ENCODE measurements at places on chromosomes 16 and 17.

DNA sequence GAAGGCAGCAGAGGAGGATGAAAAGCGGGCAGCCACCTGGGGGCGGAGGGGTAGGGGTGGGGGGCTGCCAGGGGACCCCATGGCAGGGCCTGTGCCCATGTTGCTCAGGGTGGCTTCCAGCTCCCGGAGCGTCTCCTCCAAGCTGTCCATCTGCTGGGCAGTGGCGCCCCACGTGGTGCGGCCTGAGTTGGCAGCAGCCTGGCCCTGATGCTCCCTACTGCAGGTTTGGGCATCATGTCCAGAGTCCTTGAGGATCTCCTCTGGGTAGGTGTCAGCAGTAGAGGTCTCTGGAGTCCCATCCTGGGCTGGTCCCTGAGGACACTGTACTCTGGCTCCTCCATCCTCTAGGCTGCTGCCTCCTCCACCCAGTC is 60.9 kb downstream of the SRCIN1 start:
- no peak for DNase-seq

DNA sequence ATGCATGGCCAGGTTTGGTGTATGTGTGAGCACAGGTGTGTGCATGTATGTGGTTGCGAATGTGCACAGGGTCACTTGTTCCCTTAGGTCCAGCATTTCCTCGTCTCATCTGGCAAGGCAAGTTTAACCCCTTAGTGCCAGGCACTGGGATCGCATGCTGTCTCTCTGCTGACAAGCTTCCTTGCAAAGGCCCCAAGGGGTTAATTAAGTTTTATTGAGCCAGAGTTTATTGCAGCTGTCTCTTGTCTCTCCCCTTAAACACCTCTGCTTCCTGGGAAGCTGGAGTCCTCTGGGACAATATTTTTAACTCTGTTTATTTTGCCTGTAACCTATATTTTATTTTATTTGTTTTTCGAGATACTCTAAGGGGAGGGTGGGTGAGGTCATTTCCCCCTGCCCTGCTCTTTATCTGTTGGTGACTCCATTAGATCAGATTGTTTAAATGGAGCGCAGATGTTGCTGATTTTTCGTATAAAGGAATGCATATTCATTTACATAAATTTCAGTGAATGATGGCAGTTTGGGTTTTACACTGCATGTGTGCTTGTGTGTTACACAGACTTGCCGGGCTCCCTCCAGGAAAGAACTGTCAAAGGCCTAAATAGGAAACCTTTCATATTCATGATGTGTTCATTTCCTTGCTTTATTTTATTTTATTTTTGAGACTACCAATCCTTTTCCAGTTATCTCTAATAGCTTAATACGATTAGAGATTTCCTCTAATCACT is 99.7 kb downstream of the CBLN1 start:
- no peak for DNase-seq

GRCh38 chr17:64698725-64699124 is 36.6 kb upstream of the SMURF2 start:
- DNase-seq = no peak

DNA sequence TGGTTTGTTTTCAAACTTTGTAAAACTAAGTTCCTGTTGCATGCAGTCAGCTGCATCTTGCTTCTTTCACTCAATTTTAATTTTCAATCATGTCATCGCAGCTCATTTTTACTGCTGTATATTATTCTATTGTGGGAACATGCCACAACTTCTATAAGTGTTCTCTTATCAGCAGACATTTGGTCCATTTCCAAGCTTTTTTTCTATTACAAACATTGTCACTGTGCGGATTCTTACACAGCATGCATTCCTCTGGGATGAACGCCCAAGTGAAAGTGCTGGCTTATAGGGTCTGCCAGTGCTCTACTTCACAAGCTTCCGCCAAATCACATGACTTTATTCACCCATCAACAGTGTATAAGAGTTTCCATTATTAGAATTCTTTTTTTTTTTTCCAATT is 22.7 kb downstream of the GINS3 start:
- no peak for DNase-seq

- no peak for DNase-seq
These were observed 12.4 kb downstream of the FOXN1 start for GRCh38 chr17:28518578-28518977.

- no peak for DNase-seq
These were observed 1.7 kb downstream of the MT2A start for GRCh38 chr16:56610017-56610608.

GRCh38 chr16:53922807-53923571 is 219.0 kb downstream of the FTO start:
- DNase-seq = no peak

- DNase-seq = no peak
These were observed 14.2 kb downstream of the SPHK1 start for GRCh38 chr17:76398523-76399174.

DNA sequence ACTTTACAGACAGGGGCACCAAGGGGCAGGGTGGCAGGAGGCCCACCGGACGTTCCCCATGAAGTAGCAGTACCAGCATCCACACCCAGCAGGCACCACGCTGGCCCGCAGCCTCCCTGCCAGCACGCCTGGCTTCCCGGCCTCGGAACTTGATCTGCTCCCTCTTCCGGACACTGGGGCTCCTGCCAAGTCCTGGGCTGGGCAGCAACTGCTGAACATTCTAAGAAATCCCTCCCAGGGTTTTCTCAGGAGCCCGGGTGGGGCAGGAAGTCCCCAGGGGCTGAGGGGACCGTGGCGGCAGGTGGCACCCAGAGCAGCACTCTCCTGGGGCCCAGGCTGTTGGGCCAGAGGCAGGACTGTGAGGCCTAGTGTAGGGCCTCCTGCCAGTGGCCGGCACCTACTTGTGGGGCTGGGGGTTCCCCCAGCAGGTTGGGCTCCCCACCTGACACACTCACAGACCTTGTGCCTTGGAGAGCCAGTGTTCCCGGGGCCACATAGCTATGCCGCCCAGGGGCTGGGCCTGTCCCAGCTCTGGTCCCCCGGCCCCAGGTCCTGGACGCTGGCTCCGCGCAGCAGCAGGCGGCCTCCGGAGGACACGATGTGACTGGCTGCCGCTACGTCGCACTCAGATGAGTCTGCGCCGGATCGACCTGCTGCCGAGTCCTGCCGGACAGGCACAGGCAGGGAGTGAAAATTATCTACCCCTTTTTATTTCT is 86.2 kb upstream of the CBX4 start:
- DNase-seq = peak; percentile 36

DNA sequence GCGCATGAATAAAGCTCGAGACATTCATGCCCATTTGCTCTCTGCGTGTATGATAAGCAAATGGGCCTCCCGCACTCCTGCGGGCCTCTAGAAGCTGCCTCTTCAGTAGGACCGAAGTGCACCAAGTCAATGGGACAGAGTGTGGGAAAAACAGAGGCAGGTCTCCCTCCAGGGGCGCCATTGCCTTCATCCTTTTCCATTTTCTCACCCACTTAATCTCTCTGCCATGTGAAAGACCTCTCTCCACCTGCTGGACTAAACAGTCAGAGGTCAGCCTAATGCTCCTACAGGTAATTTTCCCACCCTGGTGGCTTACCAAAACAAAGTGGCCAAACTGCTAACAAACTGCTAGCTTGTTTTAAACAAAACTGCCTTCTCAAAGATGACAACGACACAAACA is 210.9 kb downstream of the ZFHX3 start:
- no peak for DNase-seq

GRCh38 chr16:83994087-83994486 is 26.0 kb downstream of the NECAB2 start:
- DNase-seq = no peak

- DNase-seq = peak; percentile 20
These were observed 22.7 kb downstream of the PEMT start for GRCh38 chr17:17568772-17569195.

DNA sequence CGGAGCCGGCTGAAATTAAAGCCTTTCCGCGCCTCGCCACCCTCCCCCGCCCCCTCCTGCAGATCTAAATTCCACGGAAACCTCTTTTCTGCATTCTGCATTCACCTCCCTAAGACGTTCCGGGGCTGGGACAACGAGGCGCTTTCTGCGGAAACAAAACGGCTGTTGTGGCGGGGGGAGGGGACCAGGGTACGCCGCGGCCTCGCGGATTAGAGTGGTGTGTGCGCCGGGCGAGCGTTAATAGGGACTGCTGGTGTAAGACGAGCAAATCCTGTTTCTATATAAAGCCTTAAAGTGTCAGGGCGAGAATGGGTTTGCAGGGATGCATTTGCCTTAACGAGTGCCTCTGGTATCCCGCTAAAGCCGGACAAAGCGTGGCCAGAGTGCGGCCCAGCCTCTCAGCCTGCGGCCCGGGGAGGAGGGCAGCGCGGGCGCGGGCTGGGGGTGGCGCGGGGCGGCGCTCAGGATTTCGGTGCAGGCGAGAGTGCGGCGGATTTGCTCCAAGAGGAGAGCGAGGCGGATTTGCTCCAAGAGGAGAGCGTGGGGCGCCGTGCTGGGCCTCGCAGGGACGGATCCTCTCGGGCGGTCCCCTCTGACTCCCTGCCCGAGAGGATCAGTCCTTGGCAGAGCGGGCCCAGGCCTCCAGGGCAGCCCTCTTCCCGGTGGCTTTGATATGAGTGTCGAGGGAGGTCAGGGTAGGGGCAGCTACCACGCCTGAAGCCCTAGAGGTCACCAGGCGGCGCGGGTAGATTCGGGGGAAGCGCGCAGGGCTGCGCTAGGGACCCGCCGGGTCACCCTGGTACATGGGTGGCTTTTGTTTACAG is 5.1 kb downstream of the BAHCC1 start:
- no peak for DNase-seq

- DNase-seq = no peak
These were observed 17.9 kb downstream of the C1QTNF1 start for GRCh38 chr17:79041723-79042420.

DNA sequence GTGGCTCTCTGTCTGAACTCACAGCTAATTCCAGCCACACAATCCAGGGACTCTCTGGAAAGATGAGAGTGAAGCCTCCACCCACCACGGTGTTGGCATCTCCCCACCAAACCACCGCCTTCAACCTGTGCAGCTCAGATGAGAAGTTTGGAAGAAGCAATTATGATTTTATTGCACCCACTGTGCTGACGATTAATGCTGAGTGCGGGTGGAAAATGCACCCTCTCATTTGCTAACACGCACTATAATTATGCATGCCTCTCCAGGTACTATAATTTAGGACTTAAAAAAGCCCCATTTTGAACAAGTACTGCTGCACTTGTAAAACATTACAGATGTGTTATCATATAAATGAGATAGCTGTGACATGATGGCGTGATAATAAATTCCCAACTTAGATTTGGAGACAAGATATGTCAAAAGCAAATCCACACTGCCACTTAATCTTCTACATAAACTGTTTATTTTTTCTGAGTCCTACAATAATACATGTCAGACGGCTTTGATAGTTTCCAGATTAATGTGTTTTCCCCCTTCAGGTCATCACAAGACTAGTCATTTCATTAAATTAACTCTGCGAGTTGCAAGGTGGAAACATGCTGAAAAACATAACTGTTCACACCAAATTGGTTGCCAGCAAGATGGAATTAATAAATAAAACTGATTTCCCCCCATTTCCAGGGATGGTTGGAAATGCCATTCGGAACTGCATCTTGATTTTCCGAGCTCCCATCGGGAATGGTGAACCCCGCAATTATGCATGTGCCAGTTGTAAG is 466.5 kb upstream of the MAF start:
- DNase-seq = no peak

DNA sequence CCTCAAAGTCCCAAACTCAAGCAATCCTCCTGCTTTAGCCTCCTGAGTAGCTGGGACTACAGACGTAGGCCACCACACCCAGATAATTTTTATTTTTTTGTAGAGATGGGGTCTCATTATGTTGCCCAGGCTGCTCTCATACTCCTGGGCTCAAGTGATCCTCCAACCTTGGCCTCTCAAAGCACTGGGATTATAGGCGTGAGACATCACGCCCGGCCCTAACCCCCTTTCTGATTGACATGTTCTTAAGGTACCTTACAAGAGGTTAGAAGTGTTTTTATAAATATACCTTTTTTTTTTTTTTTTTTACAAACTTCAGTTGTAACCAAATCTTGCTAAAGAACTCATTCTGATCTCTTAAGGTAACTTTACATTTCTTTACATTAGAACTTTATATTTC is 64.8 kb downstream of the GNA13 start:
- DNase-seq = no peak

DNA sequence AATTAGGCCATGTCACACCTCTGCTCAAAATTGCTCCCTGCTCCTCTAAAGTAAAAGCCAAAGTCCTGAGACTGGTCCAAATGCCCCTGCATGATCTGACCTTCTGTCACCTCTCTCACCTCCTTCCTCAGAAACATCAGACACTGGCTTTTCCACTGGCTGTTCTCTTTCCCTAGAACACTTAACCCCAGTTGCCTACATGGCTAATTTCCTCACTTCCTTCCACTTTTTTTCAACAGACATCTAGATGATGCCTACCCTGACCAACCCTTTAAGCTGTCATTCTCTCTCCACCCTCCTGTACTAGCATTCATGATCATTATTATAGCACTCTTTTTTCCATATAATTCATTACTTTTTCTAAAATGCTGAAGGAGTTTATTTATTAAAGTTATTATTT is 31.0 kb downstream of the CCT6B start:
- DNase-seq = no peak

- no peak for DNase-seq
These were observed 90.0 kb downstream of the FOXL1 start for GRCh38 chr16:86668136-86668910.

- peak; percentile 42 for DNase-seq
These were observed 217.3 kb downstream of the RBFOX3 start for GRCh38 chr17:79393358-79394052.

Measured in CMK (cell line).